ENCODE measurements at places on chromosomes 5 and 9.

GRCh38 chr9:73183917-73184861 is 32.5 kb downstream of the ANXA1 start:
- DNase-seq, result peak; percentile 17

GRCh38 chr9:86674487-86674886 is 272.8 kb downstream of the GAS1 start:
- DNase-seq, result peak; percentile 84

DNA sequence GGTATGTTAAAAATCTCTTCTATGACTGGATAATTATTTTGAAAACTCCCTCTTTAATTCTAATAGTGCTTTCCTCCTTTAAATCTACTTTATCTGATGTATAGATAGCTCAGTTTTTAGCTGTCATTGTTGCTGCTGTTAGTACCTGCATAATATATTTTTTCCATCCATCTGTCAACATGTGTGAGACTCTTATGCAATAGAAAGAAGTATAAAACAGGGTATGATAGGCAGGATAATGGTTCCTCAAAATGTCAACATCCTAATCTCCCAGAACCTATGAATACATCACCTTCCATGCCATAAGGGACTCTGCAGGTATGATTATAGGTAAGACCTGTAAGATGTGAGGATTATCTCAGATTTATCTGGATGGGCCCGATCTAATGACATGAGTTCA is 136.9 kb upstream of the LHFPL2 start:
- DNase-seq, result no peak

DNA sequence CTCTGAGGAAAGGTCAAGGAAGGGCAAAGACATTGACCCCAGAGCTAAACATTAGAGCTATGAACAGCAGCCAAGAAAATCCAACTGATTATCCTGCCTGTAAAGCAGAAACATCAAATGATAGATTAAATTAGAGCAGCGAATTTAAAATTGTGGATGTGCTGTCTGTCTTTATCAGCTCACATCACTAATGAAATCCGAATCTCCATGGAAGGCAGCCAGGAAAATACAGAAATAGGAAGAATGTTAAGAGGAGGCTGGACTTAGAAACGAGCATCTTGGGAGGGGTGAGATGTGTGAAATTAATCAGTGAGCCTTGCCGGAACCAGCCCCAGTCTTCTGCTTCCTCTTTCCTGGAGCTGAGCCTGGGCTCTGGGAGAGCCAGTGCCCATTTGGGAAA is 191.0 kb downstream of the PJA2 start:
- no peak for DNase-seq

DNA sequence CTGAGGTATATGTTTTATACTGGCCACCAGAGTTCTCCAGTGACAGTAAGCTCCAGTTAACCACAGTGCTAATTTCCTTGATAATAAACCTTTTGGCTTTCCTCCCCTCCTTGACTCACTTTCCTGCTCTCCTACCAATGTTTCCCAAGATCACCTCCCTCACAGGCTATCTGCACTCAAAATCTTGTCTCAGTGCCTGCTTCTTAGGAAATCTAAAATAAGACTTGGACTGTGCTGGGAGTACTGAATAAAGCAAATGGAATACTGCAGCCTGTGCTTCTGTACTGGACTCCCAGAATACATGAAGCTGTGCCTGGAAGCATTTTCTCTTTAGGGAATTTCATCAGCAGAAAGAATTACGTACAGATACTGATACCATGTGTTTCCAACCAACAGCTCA is 1.7 kb upstream of the DCP2 start:
- no peak for DNase-seq

DNA sequence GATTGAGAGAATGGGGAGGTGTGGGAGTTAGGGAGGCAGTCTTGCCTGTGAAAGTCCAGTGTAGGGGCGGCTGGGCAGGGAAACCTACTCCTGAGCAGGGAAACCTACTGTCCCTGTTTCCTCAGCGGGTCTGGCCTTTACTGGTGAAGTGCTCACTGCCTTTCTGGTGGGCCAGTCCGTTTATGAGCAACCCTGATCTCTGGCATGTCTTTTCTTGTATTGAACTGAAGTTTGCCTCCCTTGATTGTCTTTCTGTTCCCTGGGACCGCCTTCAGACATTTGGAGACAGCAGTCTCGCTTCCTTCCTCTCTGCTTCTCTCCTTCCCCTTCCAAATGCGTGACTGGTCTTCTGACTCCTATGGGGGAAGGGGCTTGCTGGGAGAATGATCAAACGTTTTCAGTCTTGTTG is 2.9 kb downstream of the SNX18 start:
- peak; percentile 45 for DNase-seq

- no peak for DNase-seq
These were observed 62.2 kb upstream of the IL33 start for GRCh38 chr9:6153425-6153824.

DNA sequence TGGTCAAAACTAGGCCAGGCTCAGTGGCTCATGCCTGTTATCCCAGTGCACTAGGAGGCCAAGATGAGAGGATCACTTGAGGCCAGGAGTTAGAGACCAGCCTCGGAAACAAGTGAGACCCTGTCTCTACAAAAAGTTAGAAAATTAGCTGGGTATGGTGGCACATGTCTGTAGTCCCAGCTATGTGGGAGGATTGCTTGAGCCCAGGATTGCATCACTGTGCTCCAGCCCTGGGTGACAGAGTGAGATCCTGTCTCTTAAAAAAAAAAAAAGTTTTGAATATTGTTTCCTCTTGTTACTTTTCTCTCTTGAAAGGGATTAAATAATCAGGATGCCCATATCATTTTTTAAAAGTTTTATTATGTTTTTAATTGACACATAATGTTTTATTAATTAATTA is 7.6 kb downstream of the ARHGEF37 start:
- DNase-seq, result no peak

GRCh38 chr9:33102551-33103210 is 26.2 kb upstream of the SMU1 start:
- no peak for DNase-seq

DNA sequence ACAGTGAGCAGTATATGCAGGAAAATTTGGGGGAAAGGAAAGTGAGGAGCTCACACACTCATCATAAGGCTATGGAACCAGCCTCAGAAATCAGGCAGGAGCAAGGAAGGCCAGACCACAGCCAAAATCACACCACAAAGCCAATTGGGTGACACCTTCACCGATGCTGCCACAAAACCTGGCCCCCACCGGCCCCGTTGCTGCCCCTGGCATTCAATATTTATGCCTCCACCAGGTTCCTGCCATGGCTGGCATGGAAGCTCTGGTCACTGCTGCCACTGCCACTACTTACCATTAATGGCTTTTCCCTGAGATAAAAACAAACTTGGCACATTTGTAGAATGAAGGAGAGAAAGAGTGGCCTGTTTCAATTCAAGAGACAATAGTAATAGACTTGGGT is 28.7 kb upstream of the RARS1 start:
- no peak for DNase-seq

Data from foreskin melanocyte (primary cell).